Frontal cortex (tissue), 4 donors: ENCODE measurements at places on chromosomes 3 and 15.
A peak's percentile ranks its signal among the peaks of the same experiment; 100 is the strongest.

- no peak for DNase-seq
Measured at GRCh38 chr3:87350367-87351199, 74.2 kb upstream of the POU1F1 start.

DNA sequence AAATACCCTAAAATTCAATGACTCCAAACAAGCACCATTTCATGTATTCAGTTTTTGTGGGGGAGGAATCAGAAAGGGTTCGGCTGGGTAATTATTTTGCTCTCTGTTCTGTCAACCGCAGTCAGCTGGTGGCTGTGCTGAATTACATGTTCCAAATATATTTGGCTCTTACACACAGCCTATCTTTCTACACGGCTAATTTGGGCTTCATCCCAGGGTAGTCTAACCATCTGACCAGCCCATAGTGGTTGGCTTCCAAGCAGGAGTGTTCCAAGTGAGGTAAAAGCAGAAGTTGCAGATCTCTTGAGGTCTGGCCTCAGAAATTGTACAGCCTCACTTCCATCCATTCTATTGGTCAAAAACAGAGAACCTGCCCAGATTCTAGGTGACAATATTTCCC lies 760.8 kb upstream of the SEMA6D start:
- peak; percentile 0 for DNase-seq

DNA sequence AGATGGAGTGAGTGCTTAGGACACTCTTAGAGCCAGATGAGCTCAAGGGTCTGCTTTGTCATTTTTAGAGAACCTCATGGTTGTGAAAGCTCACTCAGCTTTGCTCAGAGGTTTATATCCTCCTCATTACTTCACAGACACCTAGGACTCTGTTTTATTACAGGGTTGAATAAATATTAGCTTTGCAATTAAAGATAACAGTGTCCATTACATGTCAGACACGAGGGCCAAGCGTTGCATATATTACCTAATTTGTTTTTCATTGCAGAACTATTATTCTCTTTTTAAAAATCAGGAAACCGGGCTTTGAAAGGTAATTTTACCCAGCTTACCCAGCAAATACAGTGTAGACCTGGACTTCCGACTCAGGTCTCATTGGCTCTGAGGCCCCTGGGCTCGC lies 16.1 kb downstream of the MAP6D1 start:
- DNase-seq = no peak

DNA sequence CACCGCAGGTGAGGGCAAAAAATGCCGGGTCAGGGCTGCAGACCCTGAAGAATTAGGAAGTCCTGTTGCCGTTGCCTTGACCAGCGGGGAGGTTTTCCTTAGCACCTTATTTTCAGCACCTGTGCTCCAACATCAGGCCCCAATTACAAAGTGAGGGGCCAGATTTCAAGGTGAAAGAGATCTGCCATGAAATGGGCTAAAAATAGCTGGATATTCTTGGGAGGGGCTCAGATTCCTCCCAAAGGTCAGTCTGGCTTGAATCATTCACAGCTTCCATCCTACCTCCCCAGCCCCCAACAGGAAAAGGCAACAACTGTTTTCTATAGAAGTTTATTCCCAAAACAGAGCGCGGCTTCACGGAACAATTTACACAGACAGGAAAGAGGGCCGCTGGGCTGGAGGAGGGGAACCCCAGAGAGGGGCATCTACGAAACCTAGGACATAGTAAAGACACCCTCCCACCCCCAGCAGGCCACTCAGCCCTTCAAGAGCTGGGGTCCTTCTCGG lies 941 bp upstream of the SLC26A6 start:
- DNase-seq = no peak

GRCh38 chr3:126714276-126714900 lies 10.3 kb downstream of the CHCHD6 start:
- no peak for DNase-seq

- DNase-seq = no peak
Measured at GRCh38 chr15:55267401-55268175, 22.0 kb downstream of the RAB27A start.

DNA sequence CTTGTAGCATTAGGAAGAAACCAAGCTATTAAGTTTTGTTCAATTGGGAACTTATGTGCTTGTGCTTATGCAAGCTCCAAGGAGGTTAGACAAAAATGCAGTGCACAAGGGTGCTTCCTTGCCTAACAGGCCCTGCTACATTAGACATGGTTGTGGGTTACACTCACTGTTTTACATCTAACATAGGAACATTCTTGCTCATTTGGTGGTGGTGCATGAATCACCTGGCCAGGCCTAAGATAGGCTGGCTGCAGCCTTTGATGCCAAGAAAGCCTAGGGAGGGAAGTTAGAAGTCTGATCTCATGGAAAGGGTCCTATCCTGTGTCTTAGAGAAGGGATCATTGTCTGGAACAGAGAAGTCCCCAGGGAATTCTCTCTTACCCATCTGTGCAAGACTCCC lies 43.5 kb downstream of the CA12 start:
- DNase-seq = no peak

DNA sequence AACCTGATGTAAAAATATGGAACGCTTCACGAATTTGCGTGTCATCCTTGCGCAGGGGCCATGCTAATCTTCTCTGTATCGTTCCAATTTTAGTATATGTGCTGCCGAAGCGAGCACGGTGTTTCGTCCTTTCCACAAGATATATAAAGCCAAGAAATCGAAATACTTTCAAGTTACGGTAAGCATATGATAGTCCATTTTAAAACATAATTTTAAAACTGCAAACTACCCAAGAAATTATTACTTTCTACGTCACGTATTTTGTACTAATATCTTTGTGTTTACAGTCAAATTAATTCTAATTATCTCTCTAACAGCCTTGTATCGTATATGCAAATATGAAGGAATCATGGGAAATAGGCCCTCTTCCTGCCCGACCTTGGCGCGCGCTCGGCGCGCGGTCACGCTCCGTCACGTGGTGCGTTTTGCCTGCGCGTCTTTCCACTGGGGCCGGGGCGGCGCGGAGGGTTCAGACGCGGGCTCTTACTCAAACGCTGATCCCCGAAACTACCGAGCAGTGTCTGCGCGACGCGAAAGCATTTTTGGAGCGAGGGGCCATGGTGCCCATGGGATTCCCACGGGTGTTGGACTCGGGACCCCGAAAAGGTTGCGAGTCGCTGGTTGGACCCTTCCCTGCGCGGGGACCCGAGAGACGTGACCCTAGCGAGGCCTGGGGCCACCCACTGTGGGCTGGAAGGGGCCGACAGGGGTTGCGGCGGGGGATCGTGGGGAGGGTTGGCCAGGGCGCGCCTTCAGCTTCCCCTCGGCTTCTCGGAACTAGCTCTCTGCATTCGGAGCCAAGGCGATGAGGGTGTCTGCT lies at the start of gene RNU6-1:
Gene RNU6-1 (minus strand): TSS at position 117 of the 820 bp plus-strand sequence.
- DNase-seq = peak; percentile 92
